Islet precursor cell (in vitro differentiated cells): ENCODE measurements at places on chromosomes 1 and 21.

DNA sequence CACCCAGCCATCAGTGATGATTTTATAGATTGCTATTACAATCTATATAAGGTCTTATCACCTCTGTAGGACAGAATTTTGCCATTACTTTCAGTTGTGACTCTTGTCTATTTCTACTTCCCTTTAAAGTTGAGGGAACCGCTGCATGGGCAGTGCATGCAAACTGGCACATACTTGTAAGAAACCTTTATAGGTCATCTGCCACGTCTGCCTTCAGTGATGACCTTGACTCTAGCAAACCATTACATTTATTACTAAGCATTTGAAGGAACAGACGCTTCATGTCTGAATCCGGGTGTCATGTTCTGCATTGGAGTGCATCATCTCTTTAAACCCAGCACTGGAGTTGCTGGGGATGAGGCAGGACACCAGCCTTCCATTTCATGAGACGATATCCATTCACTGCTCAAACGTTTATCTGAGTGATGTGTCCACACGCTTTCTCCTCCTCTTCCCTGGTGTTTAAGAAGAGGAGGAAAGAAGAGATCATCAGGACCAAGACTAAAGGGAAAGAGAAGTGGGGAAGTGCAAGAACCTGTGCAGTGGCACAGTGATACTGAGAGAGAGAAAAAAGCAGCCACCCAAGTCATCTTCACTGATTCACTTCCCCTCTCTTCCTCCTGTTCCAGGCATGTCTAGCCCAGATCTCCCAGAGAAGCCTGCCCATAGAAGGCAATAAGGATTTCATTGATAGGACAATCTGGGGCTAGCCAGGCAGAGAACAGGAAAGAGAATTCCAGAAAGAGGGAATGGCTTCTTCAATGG lies 14.1 kb downstream of the CCSAP start:
- DNase-seq, result no peak

- DNase-seq, result peak; percentile 91
Observed at GRCh38 chr1:53681977-53682685, 56.8 kb downstream of the GLIS1 start.

DNA sequence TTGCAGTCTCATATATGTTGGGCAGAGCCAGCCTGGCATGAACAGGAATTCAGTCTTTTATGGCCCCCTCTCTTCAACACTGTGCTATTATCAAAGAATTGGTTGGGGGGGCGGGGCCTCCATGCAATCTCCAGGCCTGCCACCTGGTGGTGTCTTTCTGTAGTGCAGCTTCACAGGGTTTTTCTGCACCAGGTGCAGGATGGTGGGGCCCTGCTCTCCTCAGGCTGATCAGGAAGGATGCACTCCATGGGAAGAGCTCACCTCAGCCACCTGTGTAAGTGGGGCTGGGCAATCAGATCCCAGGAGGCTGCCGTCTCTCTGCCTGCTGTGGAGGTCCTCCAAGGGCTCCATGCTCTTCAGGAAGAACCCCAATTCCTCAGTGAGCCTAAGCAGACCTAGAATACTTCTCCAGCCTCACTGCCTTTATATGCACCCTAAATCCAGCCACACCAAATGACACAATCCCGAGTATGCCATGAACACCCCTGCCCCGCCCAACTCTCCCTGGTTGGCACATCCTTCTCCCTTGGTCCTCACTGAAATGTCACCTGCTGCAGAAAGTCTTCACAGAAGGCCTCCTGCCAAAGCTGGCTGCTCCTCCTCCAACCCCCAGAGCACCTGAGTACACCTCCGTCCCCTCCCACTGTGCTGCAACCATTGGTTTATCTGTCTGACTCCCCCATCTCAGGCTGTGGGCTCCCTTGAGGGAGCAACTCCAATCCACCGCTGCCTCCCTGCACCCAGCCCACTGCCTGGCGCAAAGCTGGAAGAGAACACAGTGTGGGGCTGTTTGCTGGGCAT lies 16.5 kb downstream of the STK40 start:
- DNase-seq, result peak; percentile 84

- DNase-seq, result no peak
Observed at GRCh38 chr1:15851210-15852035, 3.9 kb downstream of the SPEN start.

DNA sequence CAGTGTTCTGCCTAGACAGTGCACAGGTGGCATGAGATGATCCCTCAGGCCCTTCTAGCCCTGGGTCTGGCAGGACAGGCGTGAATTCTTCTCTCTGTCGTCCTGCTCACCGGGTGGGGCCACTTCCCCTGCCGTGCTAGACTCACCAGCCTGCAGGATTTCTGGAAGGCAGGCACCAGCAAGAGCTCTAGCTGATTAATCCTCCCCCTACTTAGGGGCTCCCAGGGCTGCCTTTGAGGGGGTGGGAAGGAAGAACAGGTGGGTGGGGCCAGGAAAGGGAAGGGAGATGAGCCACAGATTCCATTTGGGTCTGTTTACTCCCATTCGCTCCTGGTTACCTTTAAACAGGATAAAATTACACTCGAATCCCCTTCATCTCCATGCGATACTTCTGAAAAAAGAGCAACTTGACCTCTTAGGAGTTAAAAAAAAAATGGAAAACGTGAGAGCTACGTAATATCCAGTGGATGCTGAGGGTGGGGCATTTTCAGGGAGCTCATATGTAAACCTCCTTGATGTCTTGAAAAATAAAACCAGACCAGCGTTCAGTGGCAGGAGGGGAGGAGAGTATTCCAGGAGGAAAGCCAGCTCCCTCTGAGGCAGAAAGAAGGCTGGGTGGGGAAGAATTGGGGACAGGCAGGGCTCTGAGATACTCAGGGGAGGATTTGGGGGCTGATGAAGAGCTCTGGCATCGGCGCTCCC lies 665.5 kb downstream of the PTPRU start:
- DNase-seq, result peak; percentile 64

DNA sequence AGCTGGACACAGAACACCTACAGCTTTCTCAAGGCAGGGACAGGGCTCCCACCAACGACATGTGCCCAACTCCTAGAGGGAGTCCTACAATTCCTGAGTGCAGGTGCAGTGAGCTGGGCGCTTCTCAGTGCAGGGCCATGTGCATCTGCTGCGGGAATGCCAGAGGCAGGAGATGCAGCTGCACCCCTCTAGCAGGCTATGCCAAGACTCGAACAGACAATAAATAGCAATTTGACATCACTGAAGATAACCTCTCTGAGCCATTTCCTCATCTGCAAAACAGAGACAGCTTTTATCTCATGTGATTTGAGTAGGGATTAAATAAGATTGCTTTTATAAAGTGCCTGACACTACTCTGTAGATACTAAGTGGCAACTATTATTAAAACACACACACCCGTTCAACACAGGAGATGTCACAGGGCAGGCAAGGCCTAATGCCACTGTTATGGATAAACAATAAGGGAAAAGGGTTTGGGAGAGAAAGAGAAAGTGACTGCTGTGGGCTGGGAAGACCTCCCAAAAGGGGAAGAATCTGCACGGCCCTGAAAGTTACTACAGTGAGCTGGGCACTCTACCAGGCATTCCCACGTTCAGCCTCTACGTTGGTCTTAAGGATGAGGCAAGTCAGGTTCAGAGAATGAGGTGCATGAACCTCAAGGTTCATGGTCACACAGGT lies 5.7 kb downstream of the SLC9A1 start:
- DNase-seq, result no peak

- no peak for DNase-seq
Observed at GRCh38 chr21:34707876-34708325, 39.1 kb downstream of the CLIC6 start.

DNA sequence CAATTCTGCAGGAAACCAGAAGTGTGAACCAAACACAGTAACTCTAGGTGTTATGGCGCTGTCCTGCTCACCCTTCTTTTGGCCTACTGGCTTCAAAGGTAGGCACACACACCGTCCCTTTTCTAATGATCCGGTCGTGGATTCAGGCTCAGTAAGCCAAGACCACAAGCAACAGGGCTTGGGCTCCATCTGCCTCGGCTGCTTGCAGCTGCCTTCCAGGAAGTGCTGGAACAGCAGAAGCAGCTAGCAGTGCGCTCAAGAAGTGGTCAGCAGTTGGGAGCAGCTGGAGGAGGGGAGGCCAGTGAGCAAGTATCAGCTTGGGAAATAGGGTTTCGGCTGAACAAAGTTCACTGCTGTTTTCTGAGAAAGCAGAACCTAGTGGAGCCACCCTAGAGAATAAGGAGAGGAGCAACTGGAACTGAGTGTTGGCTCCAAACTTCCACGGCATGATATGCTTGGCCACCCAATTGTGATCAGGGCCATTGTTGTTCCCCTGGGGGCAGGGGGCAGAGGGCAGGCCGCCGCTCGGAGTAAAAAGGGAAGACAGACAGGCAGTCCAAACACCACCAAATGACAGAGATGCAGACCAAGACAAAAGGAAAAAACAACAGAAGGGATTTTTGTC lies 173.4 kb downstream of the TOMM20 start:
- DNase-seq, result peak; percentile 67

DNA sequence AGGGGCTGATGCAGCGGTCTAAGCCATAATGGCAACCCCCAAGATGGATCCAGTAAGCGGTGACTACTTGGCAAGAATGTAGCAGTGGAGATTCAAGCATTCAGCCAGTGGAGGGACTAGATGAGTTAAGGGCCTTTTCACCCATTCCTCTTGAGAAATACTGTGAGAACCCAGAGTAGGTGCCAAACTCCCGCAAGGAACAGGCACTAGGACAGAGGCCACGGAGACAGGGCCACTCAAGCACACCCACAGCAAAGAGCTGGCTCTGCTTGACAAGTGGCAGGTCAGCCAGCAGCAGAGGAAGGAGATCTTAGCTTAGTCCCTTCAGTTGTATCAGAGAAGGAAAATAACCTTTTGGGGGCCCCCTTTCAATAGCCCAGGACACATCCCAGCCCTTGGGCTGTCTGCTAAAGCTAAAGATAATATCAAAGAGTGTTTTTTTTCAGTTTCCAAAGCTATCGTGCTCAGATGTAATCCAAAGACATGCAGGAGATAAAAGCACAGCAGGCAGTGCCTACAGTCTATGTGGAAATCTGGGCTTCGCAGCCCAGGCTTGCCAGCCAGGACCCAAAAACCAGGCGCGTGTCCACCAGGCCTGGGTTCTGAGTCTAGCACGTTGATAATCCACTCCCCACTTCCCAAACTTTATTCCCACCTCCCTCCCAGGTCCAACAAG lies 62.0 kb upstream of the GOLT1A start:
- peak; percentile 43 for DNase-seq

- DNase-seq, result no peak
Observed at GRCh38 chr21:42162831-42163510, 56.0 kb upstream of the ABCG1 start.

DNA sequence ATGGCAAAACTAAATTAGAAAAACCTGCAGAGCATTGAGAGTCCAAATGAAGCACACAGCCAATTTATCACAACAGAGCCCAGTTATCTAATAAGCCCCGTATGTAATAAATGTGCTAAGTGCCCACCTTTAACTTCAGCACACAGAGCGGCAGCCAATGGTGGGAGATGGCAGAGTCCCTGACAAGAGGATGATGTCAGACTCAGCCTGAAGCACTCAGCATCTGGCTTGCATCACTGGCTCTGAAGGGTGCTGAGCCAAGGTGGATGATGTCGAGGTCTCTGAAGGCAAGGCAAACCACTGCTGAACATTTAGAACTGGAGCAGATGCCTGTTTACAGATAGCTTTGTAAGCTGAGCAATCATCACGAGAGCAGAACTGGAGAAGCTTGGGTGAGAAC lies 118.3 kb downstream of the NUF2 start:
- DNase-seq, result peak; percentile 59

DNA sequence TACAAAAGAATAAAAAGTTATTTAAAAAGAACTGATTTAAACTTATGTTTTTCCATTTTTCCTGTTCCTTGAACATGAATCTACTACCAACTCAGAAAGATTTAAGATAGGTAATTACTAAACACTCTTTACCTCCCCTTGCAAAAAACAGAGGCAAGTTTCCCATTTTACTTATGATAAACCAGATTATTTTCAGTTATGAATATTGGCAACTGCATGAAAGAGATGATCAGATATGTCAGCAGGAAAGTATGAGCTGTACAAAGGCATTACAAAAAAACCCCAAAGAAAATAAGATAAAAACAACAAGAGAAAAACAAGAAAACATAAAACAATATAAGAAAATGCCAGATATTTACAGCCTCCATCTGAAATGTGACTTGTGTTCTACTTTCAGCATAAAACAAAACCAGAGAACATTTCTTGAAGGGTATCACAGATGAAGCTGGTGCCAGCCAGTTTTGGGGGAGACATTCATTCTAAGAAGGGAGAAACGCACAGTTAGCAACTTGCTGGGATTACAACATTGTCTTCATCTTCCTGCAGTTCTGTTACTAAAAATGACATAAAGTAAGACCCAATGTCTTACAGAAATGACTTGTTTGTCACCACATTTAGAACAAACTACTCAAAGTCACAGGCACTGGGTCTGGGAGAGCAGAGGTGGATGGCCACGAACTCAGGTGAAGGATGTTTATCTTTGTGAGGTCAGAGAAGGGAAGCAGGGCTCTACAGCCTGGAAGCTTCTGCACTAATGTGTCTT lies 19.1 kb downstream of the ZC3H12A start:
- DNase-seq, result no peak

DNA sequence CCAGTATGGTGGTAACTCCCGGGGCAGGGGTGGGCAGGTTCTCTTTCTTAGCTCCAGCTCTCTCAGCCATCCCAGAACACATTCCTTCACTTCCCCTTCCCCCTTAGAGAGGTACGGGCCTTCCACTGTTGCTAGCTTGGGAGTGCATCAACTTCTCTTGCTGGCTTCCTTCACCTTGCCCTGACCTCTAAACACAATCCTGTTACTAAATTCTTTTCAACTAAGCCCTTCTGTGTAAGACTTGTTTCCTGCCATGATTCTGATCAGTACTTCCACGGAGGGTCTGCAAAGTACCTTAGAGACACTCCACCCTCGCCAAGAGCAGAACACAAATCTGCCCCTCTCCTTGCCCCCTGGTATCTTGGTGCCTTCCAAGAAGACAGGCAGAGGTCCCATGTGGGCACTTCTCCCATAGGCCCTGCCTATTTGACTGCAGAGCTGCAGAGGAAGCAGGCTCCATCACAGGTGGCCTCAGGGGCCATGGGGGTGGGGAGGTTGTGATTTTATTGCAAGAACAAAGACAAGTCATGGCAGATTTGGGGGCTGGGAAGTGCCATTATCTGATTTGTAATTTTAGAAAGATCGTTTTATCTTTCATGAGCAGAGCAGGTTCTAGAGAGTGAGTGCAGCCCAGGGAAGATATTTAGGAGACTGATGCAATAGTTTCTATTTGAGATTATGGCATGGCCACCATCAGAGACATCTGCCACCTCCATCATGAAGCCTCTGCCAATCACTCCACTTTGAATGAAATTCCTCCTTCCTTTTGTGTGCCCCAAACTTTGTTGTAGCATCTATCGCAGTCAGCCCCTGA lies 182.5 kb upstream of the JUN start:
- no peak for DNase-seq

DNA sequence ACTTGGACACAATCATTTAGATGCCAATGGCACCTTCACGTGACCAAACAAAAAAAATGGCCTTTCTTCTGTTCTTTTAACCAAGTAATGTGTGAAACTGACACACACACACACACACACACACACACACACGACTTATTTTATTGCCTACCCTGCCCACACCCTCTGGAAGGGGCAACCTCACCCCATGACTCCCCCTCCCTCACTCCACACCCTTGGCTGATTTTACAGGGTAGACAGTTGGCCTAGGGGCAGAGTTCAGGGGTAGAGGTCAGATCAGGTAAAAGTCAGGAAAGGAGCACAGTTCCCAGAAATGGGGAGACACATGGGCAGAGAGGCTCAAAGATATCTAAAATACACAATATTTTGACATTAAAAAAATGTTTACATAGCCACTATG lies 144.8 kb upstream of the GJB5 start:
- DNase-seq, result no peak
